ENCODE measurements at places on chromosomes 13 and 19.

- peak; percentile 26 for DNase-seq
These were observed 1.3 kb upstream of the TEKTIP1 start for GRCh38 chr19:3537438-3538240.

DNA sequence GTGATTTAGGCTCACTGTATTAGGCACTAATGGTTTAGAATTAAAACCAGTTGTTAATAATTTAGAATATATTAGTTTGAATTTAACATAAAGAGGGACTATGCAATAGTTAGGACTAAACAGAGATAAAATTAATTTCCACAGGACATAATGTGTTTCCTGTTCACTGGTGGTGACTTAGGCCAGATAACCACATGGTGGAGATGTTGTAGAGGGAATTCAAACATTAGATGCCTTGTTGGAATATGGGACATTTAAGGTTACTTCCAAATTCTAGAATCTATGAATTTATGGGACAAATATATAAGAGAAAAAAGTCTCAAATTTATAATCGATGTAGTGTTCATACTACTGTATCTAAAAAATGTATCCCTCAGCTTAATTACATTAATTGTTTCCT is 615.5 kb upstream of the KLHL1 start:
- peak; percentile 1 for DNase-seq

GRCh38 chr19:31339411-31339810 is 9.8 kb downstream of the TSHZ3 start:
- DNase-seq, result no peak

- peak; percentile 59 for DNase-seq
These were observed 85.3 kb upstream of the FRY start for GRCh38 chr13:31946091-31946770.

DNA sequence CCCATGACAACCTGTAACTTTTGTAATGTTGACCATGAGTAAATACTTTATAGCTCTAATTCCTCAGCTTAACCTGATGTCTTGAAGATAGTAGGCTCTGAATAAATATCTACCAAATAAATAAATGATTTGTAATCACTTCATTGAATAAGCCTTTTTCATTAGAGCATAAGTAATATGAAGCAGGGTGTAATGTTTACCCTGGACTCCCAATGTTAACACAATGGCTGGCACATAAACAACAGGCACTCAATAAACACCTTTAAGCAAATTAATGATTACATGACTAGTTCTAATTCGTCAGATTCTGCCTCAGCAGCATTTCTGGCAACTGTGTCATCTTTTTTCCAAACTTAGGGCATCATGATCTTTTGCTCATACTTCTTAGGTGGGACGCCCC is 396.3 kb downstream of the LIG4 start:
- no peak for DNase-seq

GRCh38 chr13:97855570-97856303 is 97.7 kb upstream of the IPO5 start:
- peak; percentile 74 for DNase-seq

DNA sequence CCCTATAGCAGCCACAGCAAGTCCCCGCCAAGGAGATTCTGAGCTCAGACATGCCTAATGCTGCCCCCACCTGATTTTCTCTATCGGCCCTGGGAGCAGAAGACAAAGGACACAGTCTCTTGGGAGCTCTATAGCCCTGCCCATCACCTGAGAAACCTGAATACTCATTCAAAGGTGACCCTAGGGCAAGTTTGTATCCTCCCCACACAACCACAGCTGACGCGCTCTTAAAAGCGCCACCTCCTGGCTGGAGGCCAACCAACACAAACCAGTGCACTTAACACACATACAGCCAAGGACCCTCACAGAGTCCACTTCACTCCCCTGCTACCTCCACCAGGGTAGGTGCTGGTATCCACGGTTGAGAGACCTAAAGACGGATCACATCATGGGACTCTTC is 8.8 kb upstream of the IGFL4 start:
- DNase-seq, result no peak

GRCh38 chr13:21341637-21342422 is 117.3 kb downstream of the ZDHHC20 start:
- no peak for DNase-seq

DNA sequence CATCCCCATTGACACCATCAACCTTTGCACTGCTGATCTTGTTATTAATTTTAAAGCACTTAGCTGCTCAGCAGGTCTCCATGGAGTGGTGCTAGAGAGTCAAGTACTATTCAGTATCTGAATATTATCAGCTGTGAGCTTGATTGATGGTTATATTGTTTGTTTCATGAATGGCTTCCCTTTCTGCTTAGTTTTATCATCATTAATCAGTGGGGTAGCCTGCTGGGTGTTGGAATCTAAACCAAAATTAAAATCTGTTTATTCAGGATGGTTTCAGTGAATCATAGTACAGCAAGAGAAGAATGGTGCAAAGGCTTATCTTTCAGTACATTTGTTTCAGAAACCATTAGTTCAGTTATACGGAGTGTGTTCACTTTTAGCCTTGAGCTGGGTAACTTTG is 42.5 kb upstream of the SCEL start:
- peak; percentile 19 for DNase-seq

DNA sequence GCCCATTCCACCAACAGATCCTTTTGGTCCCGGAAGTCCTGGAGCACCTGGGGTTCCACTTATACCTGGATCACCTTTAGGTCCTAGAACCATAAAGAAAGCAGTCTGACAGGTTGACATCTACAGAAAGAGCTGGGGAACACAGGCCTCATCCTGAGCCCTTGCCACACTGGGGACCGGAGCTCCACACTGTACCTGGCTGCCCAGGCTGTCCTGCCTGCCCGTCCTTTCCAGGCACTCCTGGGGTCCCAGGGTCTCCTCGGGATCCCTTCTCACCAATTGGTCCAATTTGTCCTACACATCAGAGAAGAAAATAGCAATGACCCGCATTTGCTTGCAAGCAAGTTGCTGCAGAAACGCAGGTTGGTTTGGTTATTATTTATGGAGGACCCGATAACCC is 130.5 kb downstream of the COL4A1 start:
- no peak for DNase-seq

GRCh38 chr13:36038785-36039555 is 92.2 kb downstream of the DCLK1 start:
- DNase-seq, result no peak

DNA sequence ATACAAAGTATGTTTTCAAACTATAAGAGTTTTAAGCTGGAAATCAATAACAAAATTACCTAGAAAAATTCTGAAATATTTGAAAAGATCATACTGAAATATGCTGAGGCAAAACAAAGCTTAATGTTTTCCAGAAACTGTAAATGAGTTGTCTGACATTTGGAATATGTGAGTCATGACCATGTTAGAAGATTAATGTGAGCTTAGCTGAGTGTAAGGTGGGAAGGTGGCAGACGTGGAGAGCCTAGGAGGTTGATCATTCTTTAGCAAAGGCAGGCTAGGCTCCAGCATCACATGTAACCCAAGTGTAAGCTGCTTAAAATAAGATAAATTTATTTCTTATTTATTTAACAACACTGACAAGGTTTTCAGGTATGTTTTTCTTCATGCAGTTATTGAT is 2086.1 kb upstream of the PCDH20 start:
- DNase-seq, result peak; percentile 21

DNA sequence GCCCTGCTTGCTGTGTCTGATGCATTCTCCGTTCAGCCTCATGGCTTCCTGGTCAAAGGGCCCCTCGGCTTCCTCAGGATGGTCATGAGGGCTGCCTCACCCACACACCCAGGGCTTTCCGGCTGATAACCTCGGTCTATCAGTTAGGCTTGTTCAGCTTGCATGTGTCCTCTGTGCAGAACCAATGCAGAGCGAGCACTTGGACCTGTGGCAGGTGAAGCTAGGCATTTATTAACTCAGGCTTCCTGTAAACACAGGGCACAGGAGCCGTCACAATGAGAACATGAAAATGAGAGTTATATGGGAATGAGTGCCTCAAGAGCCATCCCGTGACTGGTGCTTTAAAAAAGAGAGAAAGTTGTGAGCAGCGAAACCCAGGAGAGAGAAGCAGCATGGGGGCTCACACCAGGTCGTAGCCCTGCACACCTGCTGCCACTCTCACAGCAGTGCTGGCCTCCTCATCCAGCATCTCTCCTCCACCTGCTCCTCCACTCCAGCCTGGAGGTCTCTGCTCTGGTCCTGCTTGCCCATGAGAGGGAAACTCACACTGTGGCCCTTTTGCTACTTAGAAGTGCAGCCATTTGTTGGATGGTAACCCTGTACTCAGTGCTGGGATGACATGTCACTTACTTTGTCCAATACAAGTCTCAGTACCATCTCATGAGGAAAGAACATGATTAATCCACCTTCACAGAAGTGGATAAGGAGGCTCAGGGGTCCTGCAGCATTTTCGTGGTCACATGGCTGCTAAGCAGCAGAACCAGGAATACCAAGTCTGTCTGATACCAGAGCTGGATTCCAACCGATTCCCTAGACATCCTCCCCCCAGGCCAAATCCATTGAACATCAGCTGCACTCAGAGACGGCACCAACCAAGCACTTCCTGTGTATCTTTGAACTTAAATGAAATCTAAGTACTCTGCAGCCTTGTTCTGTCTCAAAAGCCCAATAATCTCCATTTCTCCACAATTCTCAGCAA is 50.5 kb upstream of the IRS2 start:
- DNase-seq, result no peak

- DNase-seq, result no peak
These were observed 22.7 kb upstream of the TMEM255B start for GRCh38 chr13:113736258-113736731.

DNA sequence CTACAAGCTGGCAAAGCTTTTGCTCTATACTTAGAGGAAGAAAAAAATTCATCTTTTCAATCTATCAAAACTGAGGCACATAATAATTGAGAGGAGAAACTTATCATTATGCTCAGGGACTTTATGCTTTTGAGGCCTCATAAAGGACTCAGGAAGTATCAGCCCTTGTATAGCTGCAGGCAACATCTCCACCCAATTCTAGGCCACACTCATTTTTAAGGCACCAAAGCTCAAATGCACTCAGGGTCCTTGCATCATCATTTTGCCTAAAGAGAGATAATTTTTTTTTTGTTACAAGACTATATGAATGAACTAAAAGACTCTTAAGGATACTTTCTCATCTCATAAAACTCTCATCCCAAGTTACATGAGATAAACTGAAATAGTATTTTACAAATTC is 78.5 kb downstream of the PCDH9 start:
- no peak for DNase-seq

DNA sequence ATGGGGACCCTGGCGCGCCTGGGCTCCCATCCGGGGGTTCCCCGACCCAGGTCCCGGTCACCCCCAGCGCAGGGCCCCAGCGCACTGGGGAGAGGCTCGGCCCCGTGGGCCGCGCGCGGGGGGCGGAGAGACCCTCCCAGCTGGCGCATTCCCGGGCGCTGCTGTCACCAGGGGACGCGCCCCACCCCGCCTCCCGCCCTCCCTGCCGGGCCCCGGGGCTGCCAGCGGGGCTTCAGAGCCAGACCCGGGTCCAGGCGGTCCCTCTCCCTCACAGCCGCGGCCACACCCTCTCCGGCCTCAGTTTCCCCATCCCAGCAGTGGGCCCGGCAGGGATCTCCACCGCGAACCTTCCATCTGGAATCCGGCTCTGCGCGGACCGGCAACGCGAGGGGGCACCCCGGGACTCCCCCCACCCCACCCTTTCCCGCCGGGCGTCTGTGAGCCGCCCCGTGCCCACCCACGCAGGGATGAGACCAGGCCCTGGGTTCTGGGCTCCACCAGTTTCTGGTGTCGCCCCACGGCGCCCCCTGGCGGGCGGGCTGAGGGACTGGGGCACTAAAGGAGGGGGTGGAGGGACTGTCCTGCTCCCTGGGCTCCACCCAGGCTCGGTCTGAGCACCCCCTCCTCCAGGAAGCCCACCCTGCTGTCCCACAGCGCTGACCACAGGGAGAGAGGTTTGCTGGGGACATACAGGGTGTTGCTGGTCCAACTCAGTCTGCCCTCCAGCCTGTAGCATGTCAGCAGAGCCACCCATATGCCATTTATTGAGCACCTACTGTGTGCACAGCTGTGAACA is 878 bp upstream of the ADAMTSL5 start:
- DNase-seq, result peak; percentile 83

DNA sequence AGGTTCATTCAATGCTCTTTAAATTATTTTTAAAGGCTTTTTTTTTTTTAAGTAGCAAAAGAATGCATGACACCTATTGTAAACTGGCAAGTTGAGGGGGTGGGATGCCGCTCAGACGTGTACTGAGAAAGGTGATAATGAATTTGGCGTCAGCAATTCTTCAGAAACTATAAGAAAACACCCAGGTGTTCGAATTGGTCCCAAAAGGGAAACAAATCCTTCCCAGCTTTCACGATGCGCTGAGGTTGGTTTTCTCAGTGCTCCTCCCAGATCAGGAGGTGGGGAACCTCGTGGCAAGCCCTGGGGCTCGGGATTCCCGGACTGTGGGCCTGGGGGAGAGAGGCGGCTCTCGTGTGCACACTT is 543 bp upstream of the FAM124A start:
- DNase-seq, result peak; percentile 29

DNA sequence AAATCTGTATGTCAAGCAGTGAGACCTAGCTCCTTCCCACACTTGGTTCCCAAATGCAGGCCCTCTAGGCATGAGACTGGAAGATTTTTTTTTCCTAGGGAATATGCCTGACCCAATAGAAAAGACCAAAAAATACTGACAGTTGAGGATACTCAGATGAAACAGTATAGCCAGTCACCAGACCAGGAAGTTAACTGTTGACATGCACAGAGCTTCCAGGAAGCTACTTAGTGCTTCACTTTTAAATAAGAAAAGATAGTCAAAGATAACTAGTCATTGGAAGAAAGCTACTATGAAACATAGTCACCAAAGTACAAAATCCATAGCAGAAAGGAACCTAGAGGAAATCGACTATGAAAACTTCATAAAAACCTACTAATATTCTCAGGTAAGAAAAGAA is 32.3 kb downstream of the BRCA2 start:
- DNase-seq, result no peak

- no peak for DNase-seq
These were observed 145.2 kb downstream of the RFC3 start for GRCh38 chr13:33963134-33963533.

GRCh38 chr19:1028062-1028926 is 1.9 kb downstream of the CNN2 start:
- peak; percentile 96 for DNase-seq

GRCh38 chr13:107867701-107868661 is 347.4 kb downstream of the LIG4 start:
- DNase-seq, result peak; percentile 25

DNA sequence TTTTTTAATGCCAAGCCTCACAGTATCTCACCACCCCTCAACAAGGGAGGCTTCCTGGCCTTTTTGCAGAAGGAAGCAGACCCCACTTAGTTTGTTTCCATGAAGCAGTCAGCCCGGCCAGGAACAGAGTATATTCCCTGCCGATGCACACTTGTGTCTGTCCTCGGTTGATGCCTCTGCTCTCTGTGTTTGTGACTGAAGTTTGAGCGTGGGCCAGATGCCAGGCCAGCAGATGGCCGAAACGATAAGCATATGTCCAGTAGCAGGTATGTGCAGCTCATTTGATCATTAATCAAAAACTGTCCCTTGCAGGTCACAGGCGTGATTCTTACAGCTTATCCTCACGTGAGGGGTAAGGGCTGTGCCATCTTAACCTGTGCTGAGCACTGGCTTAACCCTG is 144.0 kb downstream of the IRS2 start:
- DNase-seq, result no peak

Data from foreskin fibroblast (primary cell).